ENCODE measurements at places on chromosomes 12 and 14.
A peak's percentile ranks its signal among the peaks of the same experiment; 100 is the strongest.

DNA sequence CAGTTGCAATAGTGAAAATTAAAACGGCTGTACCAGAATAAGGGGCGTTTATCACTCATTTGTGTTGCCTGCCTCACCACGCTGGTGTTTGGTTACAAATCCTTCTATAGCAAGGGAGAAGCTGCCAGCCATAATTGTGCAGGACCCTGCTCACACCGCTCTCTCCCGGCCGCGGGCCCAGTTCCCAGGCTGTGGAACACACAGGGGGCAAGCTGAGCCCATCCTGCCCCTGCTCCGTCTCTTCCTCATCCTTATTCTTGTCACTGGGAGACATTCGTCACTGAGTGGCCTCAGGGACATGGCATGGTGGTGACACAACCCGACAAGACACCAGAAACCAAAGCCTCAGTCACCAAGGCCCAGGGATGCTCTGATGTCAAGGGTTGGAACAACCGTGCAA lies 116.3 kb upstream of the FKBP4 start:
- no peak for DNase-seq

- peak; percentile 1 for DNase-seq
These were observed 14.9 kb downstream of the HCAR2 start for GRCh38 chr12:122688291-122688690.

DNA sequence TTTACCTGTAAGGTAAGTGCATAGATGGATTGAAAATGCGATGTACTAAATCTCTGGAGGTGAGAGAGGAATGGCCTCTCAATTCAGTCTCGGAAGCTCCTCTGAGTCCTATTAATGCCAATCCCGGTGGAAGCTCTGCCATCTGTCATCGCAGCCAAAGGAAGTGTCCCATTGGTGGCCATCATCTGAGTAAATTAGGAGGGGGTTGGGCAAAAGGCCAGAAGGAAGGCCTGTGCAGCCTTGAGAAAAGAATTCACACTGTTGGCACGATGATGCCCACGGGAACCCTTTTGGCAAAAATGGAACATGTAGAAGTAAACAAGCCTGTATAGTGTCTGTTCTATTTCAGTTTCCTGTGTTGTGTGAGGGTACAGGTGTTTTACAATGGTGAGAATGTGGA lies 494.8 kb downstream of the NELL2 start:
- no peak for DNase-seq

- DNase-seq: peak; percentile 43
These were observed 43.4 kb downstream of the PSMA6 start for GRCh38 chr14:35335388-35336092.

DNA sequence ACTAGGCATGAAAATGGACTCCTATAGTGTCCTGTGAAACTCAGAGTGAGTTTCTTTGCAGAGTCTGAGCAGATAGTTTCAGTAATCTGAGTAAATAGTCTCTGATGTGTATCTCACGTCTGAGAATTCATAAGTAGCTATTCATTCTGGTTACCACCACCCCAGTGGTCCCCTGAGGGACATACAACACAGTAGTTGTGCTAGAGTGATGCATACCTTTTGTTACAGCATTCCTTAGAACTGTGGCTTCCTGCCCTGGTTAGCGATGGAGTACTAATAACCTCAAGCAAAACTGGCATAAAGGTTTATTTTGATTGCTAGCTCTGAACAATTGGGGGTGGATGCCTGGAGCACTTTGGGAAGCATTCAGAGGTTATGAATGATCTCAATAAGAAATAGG lies 114.7 kb downstream of the DAAM1 start:
- DNase-seq: no peak

GRCh38 chr14:33359288-33359881 lies 420.7 kb downstream of the NPAS3 start:
- no peak for DNase-seq

GRCh38 chr14:64983439-64984310 lies 3.0 kb upstream of the FNTB start:
- peak; percentile 16 for DNase-seq

Measured in SHP77 (cell line).